ENCODE measurements at places on chromosomes 13 and 19.
A peak's percentile ranks its signal among the peaks of the same experiment; 100 is the strongest.

GRCh38 chr13:44870456-44870929 lies 118.8 kb downstream of the NUFIP1 start:
- no peak for DNase-seq

GRCh38 chr19:4977299-4978174 lies 8.6 kb downstream of the KDM4B start:
- no peak for DNase-seq

GRCh38 chr13:79799059-79799867 lies 318.3 kb downstream of the NDFIP2 start:
- DNase-seq: no peak

DNA sequence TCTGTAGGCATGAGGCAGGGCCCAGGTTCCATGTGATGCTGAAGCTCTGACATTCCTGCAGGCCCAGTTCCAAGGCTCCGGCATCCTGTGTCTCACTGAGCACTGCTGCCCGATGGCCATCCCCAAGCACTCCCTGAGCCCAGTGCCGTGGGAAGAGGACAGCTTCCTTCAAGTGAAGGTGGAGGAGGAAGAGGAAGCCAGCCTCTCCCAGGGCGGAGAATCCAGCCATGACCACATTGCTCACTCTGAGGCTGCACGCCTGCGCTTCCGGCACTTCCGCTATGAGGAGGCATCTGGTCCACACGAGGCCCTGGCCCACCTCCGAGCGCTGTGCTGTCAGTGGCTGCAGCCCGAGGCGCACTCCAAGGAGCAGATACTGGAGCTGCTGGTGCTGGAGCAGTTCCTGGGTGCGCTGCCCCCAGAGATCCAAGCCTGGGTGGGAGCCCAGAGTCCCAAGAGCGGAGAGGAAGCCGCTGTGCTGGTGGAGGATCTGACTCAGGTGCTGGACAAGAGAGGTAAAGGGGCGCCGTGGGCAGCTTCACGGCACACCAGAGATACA lies 8.0 kb downstream of the ZSCAN22 start:
- no peak for DNase-seq

GRCh38 chr19:10088949-10089554 lies 2.9 kb downstream of the SHFL start:
- DNase-seq: no peak

- no peak for DNase-seq
Measured at GRCh38 chr19:55832676-55833075, 877 bp upstream of the NLRP11 start.

DNA sequence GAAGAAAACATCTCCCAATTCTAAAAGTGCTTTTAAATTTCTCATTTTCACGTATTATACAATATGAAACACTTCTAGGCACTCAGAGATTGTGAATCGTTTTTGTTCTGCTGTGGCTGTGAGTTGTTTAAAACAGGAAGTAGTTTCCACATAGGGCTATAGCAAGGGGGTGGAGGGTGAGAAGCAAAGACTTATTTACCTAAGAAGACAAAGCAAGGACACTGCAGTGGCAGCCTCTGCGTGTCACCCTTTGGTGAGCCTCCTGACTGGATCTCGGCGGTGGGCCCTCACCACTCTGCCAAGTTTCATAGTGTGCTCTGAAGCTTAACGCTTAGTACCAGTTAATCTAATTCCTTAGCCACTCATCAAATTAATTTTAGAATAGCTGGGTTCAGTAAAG lies 56.8 kb downstream of the TNFSF13B start:
- peak; percentile 55 for DNase-seq

DNA sequence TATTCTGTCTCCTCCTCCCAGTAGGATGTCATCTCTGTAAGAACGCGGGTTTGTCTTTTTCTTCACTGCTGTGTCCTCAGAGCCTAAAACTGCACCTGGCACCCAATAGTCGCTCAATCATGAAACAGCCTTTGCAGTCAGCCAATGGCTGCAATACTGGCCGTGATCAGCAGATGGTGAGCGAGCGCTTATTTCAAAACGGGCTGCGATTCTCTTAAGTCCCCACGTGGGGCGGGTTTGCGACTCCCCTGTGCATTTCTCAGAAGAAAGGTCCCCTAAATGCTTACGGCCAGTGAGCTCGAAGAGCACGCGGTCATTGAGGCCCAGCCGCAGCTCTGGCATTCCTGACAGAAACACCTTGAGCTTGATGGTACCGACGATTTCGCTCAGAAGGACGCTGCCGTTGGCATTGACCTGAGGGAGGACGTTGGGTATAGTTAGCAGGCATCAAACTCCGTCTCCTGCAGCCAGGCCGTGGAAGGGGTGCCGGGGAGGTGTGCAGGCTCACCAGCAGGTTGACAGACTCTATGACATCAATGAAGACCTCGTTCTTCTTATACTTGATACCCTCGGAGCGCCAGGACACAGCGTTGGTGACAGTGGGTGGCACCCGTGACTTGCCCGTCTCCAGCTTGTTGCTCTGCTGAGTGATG lies 6.0 kb downstream of the AP1M2 start:
- peak; percentile 97 for DNase-seq

- DNase-seq: no peak
Measured at GRCh38 chr13:53241891-53242348, 213.3 kb downstream of the OLFM4 start.
